ENCODE measurements at places on chromosomes 3 and 15. TPM values are rescaled to one million over a fixed set of nuclear protein-coding genes. Genes with fewer than 3 reads are reported as not detected.

MELTF gene
- total RNA-seq: 5.2 TPM

AADAC gene
- 3.0 TPM for total RNA-seq

LRRC3B gene
- total RNA-seq: not detected

PLA2G4E gene
- not detected for total RNA-seq

DUOXA1 gene
- total RNA-seq: not detected

TUSC7 gene
- total RNA-seq: not detected

A4GNT gene
- total RNA-seq: not detected

ZIC4 gene
- total RNA-seq: not detected

PP2D1 gene
- not detected for total RNA-seq

- H3K27ac ChIP-seq: no peak overlapping the region
- H3K27me3 ChIP-seq: peaks cover 9% of the 10 kb centered on the region
- H3K4me1 ChIP-seq: no peaks in the 10 kb centered on the region
- no peaks in the 10 kb centered on the region for H3K36me3 ChIP-seq
Observed at GRCh38 chr15:58148120-58148519, 9.9 kb downstream of the AQP9 start.

- H3K27ac ChIP-seq: no peak overlapping the region
- no peak overlapping the region for H3K4me3 ChIP-seq
- DNase-seq: no peak
Observed at GRCh38 chr3:59873576-59874230, 823.9 kb upstream of the CFAP20DC start.

- DNase-seq: no peak
- no peaks in the 10 kb centered on the region for H3K27me3 ChIP-seq
- no peak overlapping the region for H3K27ac ChIP-seq
- peaks cover 4% of the 10 kb centered on the region for H3K4me1 ChIP-seq
Observed at GRCh38 chr15:62822228-62822627, 220.3 kb upstream of the TPM1 start.

GRCh38 chr15:60649845-60650548 lies 171.1 kb upstream of the ICE2 start:
- no peak overlapping the region for H3K4me3 ChIP-seq
- H3K27me3 ChIP-seq: no peaks in the 10 kb centered on the region
- DNase-seq: no peak
- no peaks in the 10 kb centered on the region for H3K36me3 ChIP-seq
- no peaks in the 10 kb centered on the region for H3K4me1 ChIP-seq
- no peak overlapping the region for H3K27ac ChIP-seq

- peak overlapping the region; percentile 96 for H3K27ac ChIP-seq
- peak overlapping the region; percentile 57 for H3K4me3 ChIP-seq
- DNase-seq: no peak
- H3K4me1 ChIP-seq: peaks cover 47% of the 10 kb centered on the region
Observed at GRCh38 chr3:119322021-119322834, 28.0 kb downstream of the ARHGAP31 start.

DNA sequence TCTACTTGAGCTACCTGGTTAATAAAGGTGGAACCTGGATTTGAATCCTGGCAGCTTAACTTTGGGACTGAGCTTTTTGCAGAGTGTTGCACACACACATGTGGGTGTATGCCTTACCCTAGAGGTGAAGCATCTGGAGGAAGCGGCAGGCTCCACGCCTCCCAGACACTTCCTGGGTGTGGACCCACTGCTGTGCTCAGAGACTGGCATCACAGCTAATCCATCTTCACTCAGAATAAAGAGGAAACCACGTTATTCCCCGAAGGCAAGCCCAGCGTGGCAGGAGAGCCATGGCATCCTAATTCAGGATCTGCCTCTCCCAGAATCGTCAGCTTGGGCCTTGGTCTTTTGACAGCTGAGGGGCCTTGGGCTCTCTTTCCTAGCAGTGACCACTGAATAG lies 25.5 kb downstream of the CCDC13 start:
- no peaks in the 10 kb centered on the region for H3K27me3 ChIP-seq
- H3K4me3 ChIP-seq: no peak overlapping the region
- H3K4me1 ChIP-seq: peaks cover 14% of the 10 kb centered on the region
- no peak overlapping the region for H3K27ac ChIP-seq
- DNase-seq: no peak

GRCh38 chr15:39856357-39856756 lies 63.7 kb downstream of the GPR176 start:
- H3K36me3 ChIP-seq: no peaks in the 10 kb centered on the region
- no peak overlapping the region for H3K4me3 ChIP-seq
- DNase-seq: no peak
- H3K27me3 ChIP-seq: no peaks in the 10 kb centered on the region
- peaks cover 5% of the 10 kb centered on the region for H3K4me1 ChIP-seq

DNA sequence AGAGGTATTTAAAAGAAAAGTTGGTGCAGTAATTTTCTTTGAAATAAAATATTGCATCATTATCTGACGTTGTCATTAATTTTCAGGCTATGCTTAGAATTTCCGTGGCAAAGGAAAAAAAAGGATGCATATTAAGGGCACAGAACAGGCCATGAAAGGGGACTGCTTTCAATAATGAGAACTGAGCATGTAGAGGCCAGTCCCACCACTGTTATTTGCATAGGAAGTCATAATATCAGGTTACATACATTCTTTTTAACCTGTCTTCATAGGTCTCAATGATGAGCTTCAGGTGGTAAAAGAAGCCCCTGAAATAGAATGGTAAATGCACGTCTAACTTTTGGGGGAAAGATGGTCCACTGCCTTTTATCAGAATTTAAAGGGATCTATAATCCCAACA lies 272.1 kb upstream of the ALCAM start:
- H3K27ac ChIP-seq: no peak overlapping the region
- no peaks in the 10 kb centered on the region for H3K36me3 ChIP-seq
- H3K4me3 ChIP-seq: no peak overlapping the region
- no peak for DNase-seq

DNA sequence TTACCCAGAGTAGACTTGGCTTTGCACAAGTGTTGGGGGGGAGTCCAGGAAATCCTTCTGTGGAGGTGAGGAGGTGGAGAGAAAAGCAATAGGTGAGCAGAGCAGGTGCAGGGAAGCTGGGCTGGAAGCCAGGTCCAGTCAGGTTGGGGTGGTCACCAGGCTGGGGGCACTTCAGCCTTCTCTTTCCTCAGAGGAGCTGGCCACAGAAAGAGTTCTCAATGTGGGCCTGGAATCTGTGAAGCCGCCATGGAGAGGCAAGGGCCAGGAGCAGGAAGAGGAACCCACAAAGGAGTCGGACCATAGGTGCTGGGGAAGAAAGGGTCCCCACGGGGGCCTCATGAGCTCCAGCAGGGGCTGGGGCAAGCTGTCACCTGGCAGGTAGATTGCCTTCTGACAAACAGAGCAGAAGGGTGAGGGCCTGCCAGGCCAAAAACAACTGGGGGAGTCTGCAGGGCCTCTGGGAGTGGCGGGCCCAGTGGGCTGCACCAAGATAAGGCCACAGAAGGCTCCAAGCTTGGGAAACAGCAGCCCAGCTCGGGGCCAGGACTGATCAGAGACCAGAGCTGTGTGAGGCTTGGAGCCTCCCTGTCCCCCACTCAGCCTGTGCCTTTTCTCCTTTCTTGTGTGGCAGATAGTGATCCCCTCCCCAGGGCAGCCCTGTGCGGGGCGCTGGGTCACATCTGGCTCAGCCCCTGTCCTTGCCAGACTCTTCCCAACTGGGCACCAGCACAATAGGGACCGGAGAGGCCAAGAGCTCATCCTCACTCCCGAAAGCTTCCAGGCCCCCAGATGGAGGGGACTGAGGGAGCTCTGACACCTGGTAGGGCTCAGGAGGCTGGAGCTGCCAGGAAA lies 53.0 kb upstream of the FGD5 start:
- no peak overlapping the region for H3K4me3 ChIP-seq
- no peak for DNase-seq

DNA sequence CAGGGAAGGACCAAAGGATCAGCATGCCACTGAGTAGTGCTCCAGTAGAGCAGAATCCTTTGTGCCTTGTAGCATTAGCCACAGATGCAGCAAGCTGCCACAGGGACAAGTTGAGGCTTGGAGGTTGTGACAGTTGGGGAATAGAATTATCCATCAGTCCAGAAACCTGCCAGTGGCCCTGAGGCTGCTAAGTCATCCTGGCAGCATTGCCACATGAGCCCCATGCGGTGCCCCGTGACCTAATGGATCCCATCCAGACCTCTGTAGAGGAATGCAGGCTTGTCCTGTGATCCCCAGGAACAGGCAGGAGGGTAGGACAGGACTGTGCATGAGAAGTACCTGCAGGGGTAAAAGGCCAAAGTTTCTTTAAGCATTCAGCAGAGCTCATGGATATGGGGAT lies 51.7 kb downstream of the BOC start:
- no peak overlapping the region for H3K27ac ChIP-seq
- no peaks in the 10 kb centered on the region for H3K27me3 ChIP-seq
- H3K36me3 ChIP-seq: no peaks in the 10 kb centered on the region
- no peak for DNase-seq
